NCI-H460 (cell line): ENCODE measurements at places on chromosomes 2 and 18. TPM values are rescaled to one million over a fixed set of nuclear protein-coding genes. Genes with fewer than 3 reads are reported as not detected.

Gene UCN
- 4.6 and 6.8 TPM in 2 replicates for total RNA-seq

Gene THSD7B
- total RNA-seq = 0.02 TPM in 1 of 2 replicates, not detected in the other

Gene PAX8
- total RNA-seq = 1.0 and 1.4 TPM in 2 replicates

Gene GPR75
- 2.2 and 2.9 TPM in 2 replicates for total RNA-seq

Gene PID1
- 23.7 and 24.8 TPM in 2 replicates for total RNA-seq

Gene DAPL1
- not detected in 2 replicates for total RNA-seq

Gene CHRND
- 0.05 TPM in 1 of 2 replicates, not detected in the other for total RNA-seq

Gene AKAIN1
- total RNA-seq = not detected in 2 replicates
